ENCODE measurements at places on chromosomes 2 and 18. TPM values are rescaled to one million over a fixed set of nuclear protein-coding genes. Genes with fewer than 3 reads are reported as not detected.

Gene TMEM247
- not detected for polyA plus RNA-seq

GRCh38 chr2:241611062-241611461 is 25.9 kb downstream of the THAP4 start:
- DNase-seq = no peak

- DNase-seq = no peak
Observed at GRCh38 chr2:189552334-189552990, 28.1 kb downstream of the SLC40A1 start.

Gene GPATCH11
- polyA plus RNA-seq = 10.5 TPM

DNA sequence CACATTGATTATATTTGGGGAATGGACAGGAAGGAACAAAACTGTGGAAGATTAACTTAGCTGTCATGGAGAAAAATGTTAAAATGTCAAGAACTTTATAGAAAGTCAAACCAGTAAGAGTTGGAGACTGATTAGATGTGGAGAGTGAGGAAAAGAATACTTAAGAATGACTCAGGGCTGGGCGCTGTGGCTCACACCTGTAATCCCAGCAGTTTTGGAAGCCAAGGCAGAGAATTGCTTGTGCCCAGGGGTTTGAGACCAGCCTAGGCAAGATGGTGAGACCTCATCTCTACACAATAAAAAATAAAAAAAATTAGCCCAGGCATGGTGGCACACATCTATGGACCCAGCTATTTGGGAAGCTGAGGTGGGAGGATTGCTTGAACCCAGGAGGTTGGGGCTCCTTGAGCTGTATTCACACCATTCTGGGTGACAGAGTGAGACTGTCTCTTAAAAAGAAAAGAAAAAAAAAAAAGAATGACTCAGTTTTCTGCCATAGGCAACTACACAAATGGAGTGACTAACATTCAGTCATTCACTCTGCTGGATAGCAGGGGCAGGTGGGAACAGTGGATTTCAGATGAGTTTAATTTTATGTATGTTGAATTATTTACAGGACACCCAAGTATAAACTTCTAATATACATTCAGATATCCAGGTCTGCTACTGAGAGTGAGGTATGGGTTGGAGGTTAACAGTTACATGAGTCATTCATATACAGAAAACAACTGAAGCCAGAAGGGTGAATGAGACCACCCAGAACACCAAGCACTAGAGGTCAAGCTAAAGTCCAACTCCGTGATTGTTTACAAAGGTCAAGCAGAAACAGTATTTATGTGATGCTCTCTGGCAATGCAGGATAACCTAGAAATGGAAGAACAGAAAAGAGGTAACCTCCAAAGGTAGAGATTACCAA is 33.9 kb downstream of the ORC2 start:
- DNase-seq = no peak

Gene NEB
- 22.1 TPM for polyA plus RNA-seq

- no peak for DNase-seq
Observed at GRCh38 chr18:37176621-37176934, 347.7 kb downstream of the KIAA1328 start.

- DNase-seq = no peak
Observed at GRCh38 chr18:22285361-22286140, 116.2 kb downstream of the GATA6 start.

Gene ASB18
- 0.04 TPM for polyA plus RNA-seq

- no peak for DNase-seq
Observed at GRCh38 chr2:43170405-43171105, 55.9 kb downstream of the ZFP36L2 start.

Gene DSC2
- polyA plus RNA-seq = 44.8 TPM

Data from renal cortex interstitium (tissue), 15 donors.